ENCODE measurements at places on chromosomes 13 and 19.

- DNase-seq, result no peak
Measured at GRCh38 chr13:62524061-62524460, 1108.4 kb upstream of the PCDH20 start.

- no peak for DNase-seq
Measured at GRCh38 chr13:69955271-69955670, 152.4 kb upstream of the ATXN8OS start.

GRCh38 chr13:23074075-23074828, 106.5 kb upstream of the SGCG start:
- DNase-seq, result no peak

DNA sequence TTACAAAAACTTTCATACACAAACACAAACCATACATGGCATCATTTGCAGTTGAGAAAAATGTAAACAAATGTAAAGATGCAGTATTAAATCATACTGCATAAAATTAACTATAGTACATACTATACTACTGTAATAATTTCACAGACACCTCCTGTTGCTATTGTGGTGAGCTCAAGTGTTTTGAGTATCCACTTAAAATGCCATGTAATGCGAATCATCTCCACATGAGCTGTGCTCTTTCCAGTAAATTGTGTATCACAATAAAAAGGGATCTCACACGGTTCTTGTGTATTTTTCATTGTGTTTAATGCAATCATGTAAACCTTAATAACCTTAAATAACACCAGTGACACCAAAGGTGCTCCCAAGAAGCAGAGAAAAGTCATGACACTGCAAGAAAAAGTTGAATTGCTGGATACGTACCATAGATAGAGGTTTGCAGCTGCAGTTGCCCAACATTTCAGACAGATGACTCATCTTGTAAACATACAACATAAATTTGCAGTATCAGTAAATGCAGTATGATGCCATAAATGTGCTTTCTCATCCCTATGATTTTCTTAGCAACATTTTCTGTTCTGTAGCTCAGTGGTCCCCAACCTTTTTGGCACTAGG, 166.6 kb downstream of the RAP2A start:
- no peak for DNase-seq

GRCh38 chr13:74153316-74153715, 19.1 kb upstream of the KLF12 start:
- no peak for DNase-seq

- DNase-seq, result no peak
Measured at GRCh38 chr13:26583662-26584061, 26.2 kb downstream of the WASF3 start.

DNA sequence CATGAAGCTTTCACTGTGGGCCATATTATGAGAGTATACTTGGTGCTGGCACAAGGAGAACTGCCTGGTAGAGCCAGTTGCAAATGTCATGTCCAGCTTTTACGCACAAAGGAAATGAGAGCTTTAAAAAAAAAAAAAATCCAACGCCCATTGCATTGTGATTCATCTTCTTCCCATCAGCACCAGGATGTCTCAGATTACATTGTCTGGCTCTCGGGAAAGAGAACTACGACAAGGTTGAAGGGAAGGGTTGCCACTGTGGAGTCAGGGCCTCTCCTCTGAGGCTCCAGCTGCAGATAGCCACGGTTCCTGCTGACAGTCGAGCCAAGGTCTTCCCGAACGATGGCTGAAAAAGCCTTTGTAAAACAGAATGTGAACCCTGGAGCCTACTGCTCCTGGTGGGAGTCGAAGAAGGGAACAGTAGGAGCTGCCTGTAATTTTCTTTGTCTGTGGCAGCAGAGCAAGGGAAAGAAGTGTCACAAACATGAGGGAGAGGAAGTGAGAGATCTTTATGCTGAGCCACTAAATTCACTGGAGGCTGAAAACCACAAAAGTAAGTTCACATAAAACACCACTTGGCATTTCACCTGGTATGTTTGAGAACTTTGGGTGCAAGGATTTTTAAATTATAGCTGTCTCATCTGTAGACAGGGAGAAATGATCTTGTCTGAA, 704.7 kb downstream of the DIAPH3 start:
- DNase-seq, result no peak

DNA sequence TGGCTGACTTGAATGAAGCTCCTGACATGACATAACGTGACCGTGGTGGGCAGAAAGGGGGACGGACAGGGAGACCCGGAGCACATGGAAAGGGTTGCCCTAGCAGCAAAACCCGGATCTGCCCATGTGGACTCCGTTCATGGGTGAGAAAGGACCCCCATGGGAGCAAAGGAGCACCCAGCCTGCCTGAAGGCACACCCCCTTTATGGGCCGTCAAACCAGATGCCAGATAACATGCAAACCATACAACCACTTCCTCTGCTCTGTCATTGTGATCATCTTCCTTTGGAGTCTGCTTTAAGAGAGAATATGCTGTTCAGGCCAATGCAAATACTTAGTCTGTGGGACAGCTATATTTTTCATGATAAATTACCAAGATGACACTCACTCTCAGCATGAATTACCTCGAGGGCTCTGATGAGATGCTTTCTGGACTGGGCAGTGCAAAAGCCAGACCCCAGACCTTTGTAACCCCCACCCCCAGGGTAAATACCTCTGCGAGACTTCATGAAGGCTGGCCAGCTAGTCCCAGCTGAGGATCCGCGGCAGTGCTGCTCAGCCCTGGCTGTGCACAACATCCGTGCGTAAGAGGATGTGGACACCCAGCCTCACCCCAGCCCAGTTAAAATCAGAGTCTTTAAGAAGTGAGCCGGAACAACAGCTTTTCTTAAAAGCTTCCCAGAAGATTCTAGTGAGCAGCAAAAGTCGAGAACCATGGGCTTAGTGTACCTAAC, 126.6 kb downstream of the USP12 start:
- DNase-seq, result peak; percentile 37

- no peak for DNase-seq
Measured at GRCh38 chr19:29668746-29669609, 3.7 kb downstream of the PLEKHF1 start.

GRCh38 chr13:113430378-113431110, 22.7 kb downstream of the ADPRHL1 start:
- DNase-seq, result no peak

All from activated CD4-positive, alpha-beta T cell treated with anti-CD3 and anti-CD28 coated beads, Interleukin-2, Interleukin-4, amounts not matched to agents 100 ng/mL and 50 ng/mL, durations not matched to agents 16 hours and 8 hours (primary cell).